SJSA1 (cell line): ENCODE measurements at places on chromosomes 4 and X. TPM values are rescaled to one million over a fixed set of nuclear protein-coding genes. Genes with fewer than 3 reads are reported as not detected.

DNA sequence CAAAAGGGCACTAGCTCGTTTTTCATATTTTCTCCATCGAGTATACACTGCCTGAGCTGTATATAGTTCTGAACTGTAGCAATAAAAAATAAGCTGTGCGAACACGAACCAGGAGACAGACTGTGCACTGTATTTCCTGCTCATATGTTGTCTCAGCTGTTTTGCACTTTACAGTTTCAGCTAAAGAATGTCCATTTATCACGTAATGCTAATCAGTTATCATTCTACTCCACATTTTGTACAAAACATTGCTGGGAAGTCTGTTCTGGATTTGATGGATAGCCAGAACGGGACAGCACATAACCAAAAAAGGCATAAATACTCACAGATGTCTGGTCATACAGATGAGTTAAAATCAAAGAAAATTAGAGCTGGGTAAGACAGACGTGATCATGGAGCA is 315.5 kb upstream of the ADGRL3 start:
- DNase-seq = no peak

GRCh38 chr4:151674804-151675391 is 85.9 kb downstream of the GATB start:
- DNase-seq = no peak

- no peak for DNase-seq
These were observed 2.6 kb downstream of the AMER1 start for GRCh38 chrX:64202808-64203325.

GRCh38 chr4:6772223-6772928 is 10.2 kb upstream of the KIAA0232 start:
- peak; percentile 34 for DNase-seq

- no peak for DNase-seq
These were observed 4.6 kb downstream of the DGKQ start for GRCh38 chr4:968621-969394.

DNA sequence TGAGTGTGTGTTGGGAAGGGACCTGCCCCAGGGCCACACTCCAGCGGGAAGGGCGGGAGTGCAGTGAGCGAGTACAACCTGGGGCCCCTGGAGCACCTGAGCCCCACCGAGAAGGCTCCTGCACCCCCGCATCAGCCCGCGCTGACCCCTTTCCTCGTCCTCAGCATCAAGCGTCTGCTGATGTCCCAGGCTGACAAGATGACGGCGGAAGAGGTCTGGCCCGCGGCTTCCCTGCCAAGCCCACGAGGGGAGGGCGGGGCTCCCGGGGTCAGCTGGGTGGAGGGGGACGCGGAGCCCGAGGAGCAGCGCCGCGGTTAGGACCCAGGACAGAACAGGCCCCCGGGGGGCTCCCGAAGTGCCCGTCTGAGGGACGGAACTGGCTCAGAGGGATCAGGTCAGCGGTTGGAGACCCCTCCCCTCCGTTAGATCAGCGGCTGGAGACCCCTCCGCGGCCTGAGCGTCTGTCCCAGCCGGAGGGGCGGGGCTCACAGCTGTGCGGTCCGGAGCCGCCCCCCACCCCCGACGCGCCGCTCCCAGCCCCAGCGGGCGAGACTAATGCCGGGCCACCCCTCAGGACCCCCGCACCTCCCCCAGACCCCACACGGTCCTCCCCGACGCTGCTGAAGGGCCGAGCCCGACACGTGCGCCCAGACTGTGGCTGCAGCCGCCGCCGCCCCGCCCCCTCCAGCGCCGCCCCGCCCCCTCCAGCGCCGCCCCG is 6.7 kb downstream of the MYL5 start:
- no peak for DNase-seq

- DNase-seq = no peak
These were observed 1555.5 kb upstream of the IGFBP7 start for GRCh38 chr4:58665649-58666048.

GRCh38 chrX:9626379-9626778 is 139.3 kb downstream of the GPR143 start:
- DNase-seq = peak; percentile 54

DNA sequence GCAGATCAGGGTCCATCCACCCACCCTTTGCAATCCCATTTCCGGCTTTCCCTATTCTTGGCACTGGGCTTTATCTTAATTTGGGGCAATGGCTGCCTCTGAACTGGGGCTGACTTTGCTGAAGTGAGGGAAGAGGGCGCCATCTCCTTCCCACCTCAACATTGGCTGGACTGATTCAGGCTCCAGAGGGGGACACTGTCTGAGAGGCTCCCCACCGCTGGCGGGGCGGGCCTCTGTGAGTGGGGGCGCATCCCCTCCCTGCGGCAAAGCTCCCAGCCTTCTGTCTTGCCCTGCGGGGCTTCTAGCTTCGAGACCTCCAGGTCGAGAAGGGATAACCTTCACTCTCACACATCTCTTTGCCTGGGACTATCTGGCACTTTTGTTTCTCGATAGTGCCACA is 85.8 kb downstream of the PHKA2 start:
- DNase-seq = no peak

- no peak for DNase-seq
These were observed 29.0 kb upstream of the MAMLD1 start for GRCh38 chrX:150334100-150334499.

- DNase-seq = no peak
These were observed 47.5 kb upstream of the BCOR start for GRCh38 chrX:40145001-40145922.

- no peak for DNase-seq
These were observed 39.9 kb downstream of the SH3BGRL start for GRCh38 chrX:81241753-81242152.

DNA sequence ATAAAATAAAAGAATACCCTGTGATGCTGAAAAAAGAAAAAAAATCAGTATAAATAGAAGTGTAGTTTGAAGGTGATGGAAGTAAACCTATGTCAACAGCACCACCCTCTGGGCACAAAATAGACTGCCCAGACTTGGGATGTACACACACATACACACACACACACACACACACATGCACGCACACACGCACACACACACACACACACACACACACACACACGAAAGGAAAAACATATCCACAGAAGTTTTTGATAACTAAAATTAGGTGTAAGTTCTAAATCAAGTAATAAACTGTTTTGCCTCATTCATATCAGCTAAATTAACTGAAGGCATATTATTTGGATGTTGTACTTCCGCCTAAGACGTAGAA is 40.5 kb downstream of the ANXA5 start:
- DNase-seq = peak; percentile 27

- no peak for DNase-seq
These were observed 33.2 kb upstream of the MSANTD1 start for GRCh38 chr4:3215733-3216132.

DNA sequence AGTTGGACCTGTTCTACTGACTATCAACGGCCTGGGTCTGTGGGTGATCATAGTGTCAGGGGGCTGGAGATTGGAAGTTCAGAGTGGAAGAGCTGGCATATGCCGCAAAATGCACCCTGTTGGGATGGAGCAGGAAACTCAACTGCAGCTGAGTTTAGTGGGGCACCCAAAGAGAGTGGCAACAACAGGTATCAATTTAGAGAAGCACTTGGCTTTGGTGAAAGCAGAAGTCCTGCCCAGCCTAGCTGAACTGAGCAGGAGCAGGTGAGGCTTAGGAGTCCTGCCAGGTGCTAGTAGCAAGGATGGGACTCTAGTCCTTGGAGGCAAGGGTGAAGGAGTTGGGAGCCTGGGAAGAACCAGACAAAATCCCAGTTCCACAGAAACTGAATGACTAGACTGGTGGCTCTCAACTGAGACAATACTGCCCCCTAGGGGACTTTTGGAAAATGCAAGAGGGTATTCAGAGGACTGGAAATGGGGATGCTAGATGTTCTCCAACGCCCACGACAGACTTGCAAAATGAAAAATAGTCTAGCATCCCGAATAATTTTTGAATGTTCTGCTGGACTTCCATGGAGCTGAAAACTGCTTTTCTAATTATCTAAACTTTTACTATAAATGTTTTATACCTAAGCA is 49.4 kb downstream of the RTL9 start:
- DNase-seq = peak; percentile 28

- no peak for DNase-seq
These were observed 71.7 kb downstream of the APBB2 start for GRCh38 chr4:41142376-41143310.

DNA sequence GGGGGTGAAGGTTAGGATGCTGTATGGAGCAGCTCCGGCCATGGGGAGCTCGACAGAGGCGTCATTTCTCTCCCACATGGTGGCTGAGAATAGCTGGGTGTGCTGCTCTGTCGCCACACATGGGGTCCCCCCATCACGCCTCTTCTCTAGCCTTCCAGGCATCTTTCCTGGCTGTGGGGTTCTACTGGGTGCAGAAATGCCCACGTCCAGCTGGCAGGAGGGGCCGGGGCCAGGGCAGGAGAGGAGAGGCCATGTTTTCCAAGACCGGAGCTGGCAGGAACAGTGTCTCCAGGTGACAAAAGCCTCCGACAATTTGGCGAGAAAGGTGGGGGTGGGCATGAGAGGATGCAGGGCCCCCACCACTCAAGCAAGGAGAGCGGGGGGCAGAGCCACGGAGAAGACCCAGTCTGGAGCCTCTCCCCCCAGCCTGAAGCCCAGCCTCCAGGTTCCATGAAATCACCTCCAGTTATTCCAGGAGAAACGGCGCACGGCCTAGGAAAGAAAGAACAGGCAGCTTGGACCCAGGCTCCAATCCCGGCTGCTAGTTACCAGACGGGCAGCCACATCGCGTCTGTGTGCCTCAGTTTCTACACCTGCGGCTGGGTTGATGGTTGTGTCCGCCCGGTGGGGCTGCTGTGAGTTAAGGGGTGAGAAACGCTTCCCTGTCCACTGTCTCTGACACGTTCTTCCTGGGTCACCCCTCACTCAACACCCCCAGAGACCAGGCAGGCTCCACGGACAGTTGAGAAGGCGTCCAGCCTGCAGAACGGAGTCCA is 27.4 kb upstream of the SPON2 start:
- no peak for DNase-seq

DNA sequence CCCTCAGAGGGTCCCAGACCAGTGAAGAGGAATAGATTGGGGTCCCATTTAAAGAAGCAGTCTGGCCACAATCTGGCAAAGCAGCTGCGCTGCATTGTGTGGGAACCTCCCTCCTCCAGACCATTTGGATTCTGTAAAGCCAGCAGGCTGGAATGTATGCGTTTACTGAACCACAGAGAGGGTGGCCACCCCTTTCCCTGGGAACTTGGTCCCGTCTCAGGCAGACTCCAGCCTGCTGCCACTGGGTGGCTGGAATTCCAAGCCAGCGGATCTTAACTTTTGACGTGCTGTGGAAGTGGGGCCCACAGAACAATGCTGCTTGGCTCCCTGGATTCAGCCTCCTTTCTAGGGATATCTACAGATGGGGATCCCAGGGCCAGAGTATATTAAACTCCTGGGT is 307.2 kb downstream of the DACH2 start:
- DNase-seq = no peak

The ARSJ gene
- 51.5 and 67.0 TPM in 2 replicates for total RNA-seq

The OPHN1 gene
- 7.8 and 9.1 TPM in 2 replicates for total RNA-seq

The CLDN22 gene
- not detected in 2 replicates for total RNA-seq

The TENM3 gene
- 42.6 and 90.5 TPM in 2 replicates for total RNA-seq

The TLR10 gene
- not detected in 2 replicates for total RNA-seq

The CHRDL1 gene
- total RNA-seq = 0.89 and 3.6 TPM in 2 replicates

The FAM149A gene
- total RNA-seq = 0.42 TPM in 1 of 2 replicates, not detected in the other

The NKAP gene
- 4.2 and 7.3 TPM in 2 replicates for total RNA-seq
